ENCODE measurements at places on chromosomes 3 and 15.

DNA sequence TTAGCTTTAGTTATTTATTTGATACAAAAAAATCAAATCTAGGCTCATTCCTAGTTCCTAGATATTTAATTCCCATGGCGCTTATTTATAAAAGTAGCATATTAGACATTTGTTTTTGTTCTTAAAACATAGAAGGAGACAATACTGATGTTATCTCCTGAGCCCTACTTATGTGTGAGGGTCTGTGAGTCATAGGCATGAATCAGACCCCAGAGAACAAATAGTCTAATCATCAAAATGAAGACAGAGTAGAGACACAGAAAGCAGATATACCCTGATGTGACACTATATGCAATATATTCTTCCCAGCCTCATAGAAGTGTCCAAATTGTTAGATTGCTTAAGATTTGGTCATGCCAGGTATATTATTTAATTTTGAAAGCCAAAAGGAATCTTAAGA is 44.9 kb downstream of the PEX5L start:
- DNase-seq: no peak

- DNase-seq: peak; percentile 34
Measured at GRCh38 chr15:73796331-73796831, 43.2 kb upstream of the INSYN1 start.

DNA sequence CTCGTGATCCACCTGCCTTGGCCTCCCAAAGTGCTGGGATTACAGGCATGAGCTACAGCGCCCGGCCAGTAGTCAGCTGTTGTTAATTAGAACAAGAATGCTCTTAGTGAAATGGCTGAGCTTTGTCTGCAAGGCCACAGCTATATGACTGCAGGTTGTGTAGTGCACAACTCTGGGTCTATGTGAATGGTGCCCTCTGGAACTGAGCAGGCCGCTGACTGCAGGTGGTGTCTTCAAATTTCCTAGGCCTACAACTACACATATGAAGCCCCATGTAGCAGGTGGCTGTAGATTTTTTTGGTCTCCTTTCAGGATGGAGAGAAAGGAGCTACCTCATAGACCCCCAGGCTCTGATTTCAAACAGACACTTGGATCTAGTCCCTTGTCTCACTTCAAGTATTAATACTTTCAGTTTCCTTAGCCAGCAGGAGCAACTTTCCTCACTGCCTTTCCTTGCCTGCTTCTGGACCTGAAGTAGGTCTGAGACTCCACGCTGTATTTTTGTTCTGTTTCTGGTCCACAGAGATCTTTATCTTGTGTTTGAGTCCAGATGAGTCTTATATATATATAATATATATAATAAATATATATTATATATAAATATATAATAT is 86.9 kb downstream of the C3orf80 start:
- no peak for DNase-seq

DNA sequence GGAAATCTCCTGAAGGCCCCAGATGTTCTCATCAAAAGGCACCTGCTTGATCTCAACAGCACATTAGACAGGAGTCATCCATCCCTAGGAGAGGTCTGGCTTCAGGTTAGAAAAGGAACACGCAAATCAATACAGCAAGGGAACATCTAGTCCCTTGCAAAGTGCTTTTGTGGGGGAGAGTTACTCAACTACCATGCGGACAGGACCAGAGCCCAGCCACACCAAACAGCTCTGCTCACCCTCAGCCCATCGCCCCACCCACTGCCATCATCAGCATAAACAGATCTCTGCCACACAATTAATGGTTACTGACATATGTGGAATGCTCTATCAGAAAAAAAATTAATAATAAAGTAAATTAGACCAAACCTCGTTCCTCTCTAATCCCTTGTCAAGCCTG is 85.6 kb downstream of the MYLK start:
- no peak for DNase-seq

DNA sequence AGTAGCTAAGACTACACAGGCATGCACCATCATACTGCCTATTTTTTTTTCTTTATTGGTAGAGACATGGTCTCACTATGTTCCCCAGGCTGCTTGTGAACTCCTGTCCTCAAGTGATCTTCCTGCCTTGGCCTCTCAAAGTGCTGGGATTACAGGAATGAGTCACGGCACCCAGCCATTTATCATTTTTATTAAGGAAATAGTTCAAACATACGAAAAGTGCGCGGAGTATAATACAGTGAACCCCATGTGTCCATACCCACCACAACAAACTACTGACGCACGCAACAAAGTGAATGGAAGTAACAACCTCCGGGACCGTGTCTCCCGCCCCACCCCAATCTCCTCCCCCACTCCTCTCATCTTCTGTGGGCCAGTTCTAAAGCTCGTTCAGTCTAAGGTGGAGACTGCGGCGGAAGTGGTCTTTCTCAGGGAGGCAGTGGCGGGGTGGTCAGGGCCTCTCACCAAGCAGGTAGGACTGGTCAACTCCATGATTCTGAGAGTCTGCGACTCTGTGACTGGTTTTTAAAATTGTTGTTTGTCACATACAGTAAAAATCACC is 42.1 kb downstream of the DNAJB8 start:
- DNase-seq: no peak

GRCh38 chr15:67385971-67386370 is 131.4 kb downstream of the IQCH start:
- DNase-seq: no peak

DNA sequence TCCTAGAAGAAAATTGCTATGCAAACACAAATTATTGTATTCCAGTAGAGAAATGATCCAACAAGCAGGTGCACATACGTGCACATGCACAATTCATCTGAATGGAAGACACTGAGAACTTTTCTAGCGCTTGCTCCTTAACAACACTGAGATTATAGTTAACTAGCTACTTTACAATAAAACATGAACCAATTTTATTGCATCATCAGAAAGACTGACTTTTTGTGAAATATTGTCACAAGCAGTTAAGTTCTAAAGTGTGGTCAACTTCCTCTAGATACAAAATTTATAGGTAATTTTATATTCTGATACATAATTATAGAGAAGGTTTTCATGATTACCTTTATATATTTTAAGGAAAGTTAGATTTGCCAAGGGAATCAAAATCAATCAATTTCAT is 135.4 kb downstream of the ABI3BP start:
- no peak for DNase-seq

GRCh38 chr15:65086680-65087111 is 10.2 kb downstream of the KBTBD13 start:
- no peak for DNase-seq

GRCh38 chr3:73411545-73411944 is 213.2 kb downstream of the PDZRN3 start:
- DNase-seq: no peak

DNA sequence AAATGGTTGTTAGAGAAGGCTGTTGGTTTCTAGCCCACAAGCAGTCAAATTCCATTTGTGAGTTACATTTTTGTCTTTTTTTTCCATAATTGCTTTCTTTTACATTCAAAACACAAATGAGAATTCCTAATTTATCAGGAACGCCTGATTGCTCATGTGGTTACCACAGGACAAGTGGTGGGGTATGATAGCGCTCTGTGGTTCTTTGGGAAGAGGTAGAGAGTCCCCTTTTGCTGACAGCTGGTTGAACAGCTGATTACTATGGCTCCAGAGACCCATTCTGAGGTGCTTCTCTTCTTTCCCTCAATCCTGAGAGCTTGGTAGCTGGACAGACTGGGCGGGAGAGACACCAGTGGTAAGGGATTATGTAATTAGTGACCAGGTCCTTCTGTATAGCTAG is 24.4 kb downstream of the CNOT10 start:
- no peak for DNase-seq

GRCh38 chr3:125001557-125002413 is 54.0 kb downstream of the HEG1 start:
- no peak for DNase-seq
